Activated CD8-positive, alpha-beta memory T cell treated with anti-CD3 and anti-CD28 coated beads, Interleukin-2, amount 10 ng/mL, durations not matched to agents 7 days and 5 days (primary cell): ENCODE measurements at places on chromosomes 2 and 18. TPM values are rescaled to one million over a fixed set of nuclear protein-coding genes. Genes with fewer than 3 reads are reported as not detected.

The FN1 gene
- 2.5 TPM for total RNA-seq

DNA sequence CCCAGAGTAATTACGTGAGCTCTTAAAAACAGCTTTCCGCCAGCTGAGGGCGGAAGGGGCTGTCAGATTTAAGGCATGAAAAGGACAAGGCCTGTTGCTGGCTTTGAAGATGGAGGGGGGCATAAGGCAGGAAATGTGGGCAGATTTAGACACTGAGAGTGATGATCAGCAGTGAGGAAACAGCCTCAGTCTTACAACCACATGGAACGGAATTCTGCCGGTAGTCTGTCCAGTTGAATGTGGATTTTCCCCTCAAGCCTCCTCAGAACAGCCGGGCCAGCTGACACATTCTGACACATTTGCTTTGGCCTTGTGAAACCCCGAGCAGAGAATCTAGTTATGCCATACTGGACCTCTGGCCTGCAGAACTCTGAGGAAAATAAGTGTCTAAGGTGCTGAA is 16.6 kb downstream of the POLE4 start:
- peaks cover 10% of the 10 kb centered on the region for H3K36me3 ChIP-seq
- H3K4me1 ChIP-seq, result no peaks in the 10 kb centered on the region
- no peak overlapping the region for H3K27ac ChIP-seq
- no peak overlapping the region for H3K4me3 ChIP-seq

The TEX44 gene
- not detected for total RNA-seq

DNA sequence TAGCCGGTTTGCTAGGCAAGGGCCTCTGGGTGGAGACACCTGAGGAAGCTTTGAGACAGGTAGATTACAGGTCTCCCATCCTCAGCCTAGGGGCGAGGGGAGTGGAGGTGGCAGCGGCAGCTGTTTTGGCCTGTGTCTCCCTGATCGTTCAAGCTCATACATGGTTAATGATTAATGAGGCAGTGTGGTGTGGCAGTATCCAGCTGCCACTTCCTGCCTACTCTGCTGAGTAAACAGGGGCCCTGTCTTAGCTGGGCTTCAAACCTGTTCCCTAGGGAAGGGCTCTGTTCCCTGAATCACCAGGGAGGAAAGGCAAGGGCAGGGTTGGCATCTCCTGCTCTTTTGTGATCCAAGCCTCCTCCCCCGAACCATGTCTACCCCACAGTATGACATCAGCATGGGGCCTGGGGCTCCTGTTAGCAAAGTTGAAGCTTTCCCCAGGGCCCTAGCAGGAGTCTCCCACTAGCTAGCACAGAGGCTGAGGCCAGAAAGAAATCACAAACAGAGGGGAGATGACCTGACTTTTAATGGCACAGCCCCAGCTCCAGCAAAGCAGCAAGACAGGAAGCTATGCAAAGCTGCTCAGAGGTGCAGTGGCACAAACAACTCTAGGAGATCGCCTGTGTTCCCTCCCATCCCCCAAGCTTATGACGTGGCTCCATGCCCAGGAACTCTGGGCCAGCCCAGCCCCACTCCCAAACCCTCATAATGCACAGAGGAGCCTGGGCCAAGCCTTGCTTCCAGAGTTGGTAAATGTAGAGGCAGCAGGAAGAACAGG is 3.7 kb upstream of the TUBA4B start:
- H3K27ac ChIP-seq, result peak overlapping the region; percentile 100
- peak overlapping the region; percentile 99 for H3K4me3 ChIP-seq
- peaks cover 73% of the 10 kb centered on the region for H3K4me1 ChIP-seq
- no peaks in the 10 kb centered on the region for H3K27me3 ChIP-seq
- DNase-seq, result peak; percentile 72

The CYTIP gene
- total RNA-seq, result 231 TPM

- no peaks in the 10 kb centered on the region for H3K27me3 ChIP-seq
- H3K4me3 ChIP-seq, result no peak overlapping the region
- DNase-seq, result no peak
- H3K36me3 ChIP-seq, result no peaks in the 10 kb centered on the region
- no peaks in the 10 kb centered on the region for H3K4me1 ChIP-seq
Observed at GRCh38 chr2:71789556-71790204, 336.3 kb downstream of the DYSF start.

DNA sequence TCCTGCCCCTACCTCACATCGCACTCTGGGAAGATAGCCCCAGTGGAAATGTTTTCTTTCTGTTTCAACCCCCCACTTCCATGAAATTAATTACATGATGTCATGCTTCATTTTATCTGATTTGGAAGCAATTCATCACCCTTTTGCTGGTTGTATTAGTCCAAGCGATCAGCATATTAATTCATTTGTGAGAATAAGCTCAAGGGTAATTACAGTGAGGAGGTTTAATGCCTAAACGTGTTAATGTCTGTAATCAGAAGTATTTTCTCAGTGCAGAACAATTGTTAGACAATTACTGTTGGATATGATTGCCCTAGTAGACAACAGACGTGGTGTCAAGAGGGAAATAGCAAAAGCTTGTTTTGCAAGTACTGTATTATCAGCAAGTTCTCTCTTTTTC is 746.3 kb downstream of the CPS1 start:
- no peaks in the 10 kb centered on the region for H3K4me1 ChIP-seq
- H3K27ac ChIP-seq, result no peak overlapping the region

The GAREM1 gene
- not detected for total RNA-seq

DNA sequence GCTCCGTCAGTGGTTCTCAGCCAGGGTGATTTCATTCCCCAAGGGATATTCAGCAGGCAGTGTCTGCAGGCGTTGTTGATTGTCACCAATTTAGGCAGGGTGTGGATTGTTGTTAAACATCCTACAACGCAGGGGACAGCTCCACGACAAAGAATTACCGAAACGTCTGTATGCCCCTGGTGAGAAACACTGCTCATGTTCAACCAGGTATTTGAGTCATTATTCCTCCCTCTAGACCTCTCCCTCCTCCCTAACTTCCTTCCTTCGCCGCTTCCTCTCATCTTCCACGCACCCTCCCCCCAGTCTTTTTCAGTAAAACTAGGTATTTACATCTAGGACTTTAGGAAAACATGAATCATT is 50.8 kb downstream of the NCK2 start:
- no peaks in the 10 kb centered on the region for H3K27me3 ChIP-seq
- no peak for DNase-seq
- H3K27ac ChIP-seq, result peak overlapping the region; percentile 98
- H3K36me3 ChIP-seq, result peaks cover 25% of the 10 kb centered on the region

The PPP1R7 gene
- 99.5 TPM for total RNA-seq

DNA sequence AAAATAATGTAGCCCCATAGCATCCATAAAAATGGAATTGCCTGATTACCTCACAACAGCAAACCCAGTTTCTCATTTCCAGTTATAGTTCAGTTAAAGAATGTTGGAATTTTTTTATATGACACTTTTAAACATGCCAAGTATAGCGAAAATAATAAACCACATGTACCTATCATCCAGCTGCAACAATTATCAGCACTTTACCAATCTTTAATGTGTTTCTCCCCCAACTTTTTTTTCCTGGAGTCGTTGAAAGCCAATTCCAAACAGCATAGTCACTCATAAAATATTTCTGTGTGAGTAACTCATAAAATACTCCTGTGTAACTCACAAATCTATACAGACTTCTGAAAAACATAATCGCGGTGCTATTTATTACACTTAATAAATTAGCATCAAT is 38.1 kb downstream of the SMAD4 start:
- H3K27ac ChIP-seq, result no peak overlapping the region
- H3K4me3 ChIP-seq, result no peak overlapping the region
- peaks cover 63% of the 10 kb centered on the region for H3K36me3 ChIP-seq
